Glomerular endothelial cell (primary cell): ENCODE measurements at places on chromosomes 4 and X. TPM values are rescaled to one million over a fixed set of nuclear protein-coding genes. Genes with fewer than 3 reads are reported as not detected.

Gene SGMS2
- 45.4 and 47.6 TPM in 2 replicates for total RNA-seq

Gene DCAF12L1
- 0.18 and 0.44 TPM in 2 replicates for total RNA-seq

Gene CPEB2
- total RNA-seq: 14.9 and 27.8 TPM in 2 replicates

Gene AMBN
- not detected in 2 replicates for total RNA-seq

Gene PCDH10
- total RNA-seq: 1.3 and 11.2 TPM in 2 replicates

Gene CT45A10
- not detected in 2 replicates for total RNA-seq
